ENCODE measurements at places on chromosomes 16 and 17.

DNA sequence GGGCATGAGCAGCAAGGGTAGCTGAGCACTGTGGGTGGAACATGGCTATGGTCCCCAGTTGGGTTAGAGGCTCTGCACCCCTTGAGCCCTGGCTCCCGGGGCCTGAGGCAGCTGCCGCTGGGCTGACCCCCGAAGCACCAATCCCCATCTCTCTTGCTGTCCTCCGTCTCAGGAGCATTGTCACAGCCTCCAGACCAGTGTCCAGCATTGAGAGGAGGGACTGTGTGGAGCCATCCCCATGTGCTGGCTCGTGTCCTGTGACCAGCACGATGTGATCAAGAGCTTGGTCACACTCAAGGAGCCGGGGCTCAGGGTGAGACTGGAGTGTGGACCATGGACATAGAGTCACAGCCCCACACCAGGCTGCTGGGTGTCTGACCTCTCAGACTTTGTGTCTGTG, 2.9 kb downstream of the SMTNL2 start:
- no peak for DNase-seq

DNA sequence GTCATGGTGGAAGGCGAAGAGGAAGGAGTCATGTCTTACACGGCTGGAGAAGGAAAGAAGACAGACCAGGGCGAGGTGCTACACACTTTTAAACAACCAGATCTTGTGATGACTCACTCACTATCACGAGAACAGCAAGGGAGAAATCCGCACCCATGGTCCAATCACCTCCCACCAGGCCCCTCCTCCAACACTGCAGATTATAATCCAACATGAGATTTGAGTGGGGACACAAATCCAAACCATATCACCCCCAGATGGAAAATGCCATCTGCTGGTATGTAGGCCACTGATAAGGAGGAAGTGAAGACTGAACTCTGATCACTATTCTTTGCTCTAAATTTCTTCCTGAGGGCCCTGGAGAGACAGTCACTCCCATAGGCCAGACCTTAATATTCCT, 7.5 kb upstream of the ITGAX start:
- DNase-seq, result no peak

- DNase-seq, result no peak
Measured at GRCh38 chr16:4315186-4316107, at the start of gene GLIS2. Gene GLIS2 (plus strand): TSS chr16:4316067. CDS start chr16:4332281, 16,214 bp downstream.

- no peak for DNase-seq
Measured at GRCh38 chr17:43803758-43804157, 23.5 kb downstream of the CFAP97D1 start.

GRCh38 chr16:67547423-67548264, 14.7 kb upstream of the CTCF start:
- DNase-seq, result no peak

DNA sequence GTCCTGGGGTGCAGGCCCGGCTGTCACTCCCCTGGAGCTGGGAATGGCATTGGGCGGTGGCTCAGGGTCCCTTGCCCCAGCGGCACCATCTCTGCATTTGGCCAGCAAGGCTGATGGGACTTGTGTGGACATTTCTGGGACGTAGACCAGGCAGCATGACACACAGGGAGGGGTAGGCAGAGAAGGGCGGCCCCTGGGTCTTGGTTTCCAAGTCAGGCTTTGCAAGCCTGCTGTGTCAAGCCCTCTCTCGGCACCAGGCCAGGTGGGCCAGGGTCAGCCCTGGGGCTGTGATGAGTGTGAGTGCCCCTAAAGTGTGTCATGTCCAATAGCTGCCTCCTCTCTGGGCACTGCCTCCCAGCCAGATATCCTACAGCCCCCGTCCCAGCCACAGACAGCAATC, 335.2 kb downstream of the SEC14L1 start:
- no peak for DNase-seq

DNA sequence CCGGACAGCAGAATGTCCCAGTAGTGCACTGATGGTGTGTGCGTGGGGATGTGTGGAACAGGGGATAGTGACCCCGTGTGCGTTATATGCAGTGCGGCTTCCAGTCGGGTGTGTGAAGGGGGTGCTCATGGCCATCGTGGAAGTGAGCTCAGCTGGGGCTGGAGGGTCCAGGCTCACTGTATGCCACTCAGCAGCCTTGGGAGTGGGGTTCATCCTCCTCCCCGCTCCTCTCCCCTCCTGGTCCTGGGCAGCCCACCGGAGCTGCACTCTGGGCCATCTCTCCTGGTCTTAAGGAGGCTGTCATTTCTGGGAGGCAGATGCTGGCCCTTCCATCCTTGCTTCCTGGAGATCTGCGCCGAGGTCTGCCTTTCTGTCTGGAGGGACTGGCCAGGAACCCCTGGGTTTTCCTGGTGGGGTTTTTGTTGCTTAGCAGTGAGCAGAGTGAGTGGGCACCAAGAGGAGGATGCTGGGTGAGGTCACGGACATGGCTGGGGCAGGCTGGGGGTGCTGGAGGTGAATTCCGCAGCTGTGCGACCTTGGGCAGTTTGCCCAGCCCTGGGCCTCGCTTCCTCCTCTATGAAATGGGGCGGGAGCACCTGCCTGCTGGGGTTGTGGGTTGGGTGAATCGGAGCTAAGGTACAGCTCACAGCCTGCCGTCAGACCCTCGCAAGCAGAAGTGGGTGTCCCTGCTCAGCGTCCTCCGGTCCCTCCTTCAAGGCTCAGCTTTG, 164.1 kb downstream of the SEC14L1 start:
- no peak for DNase-seq

- DNase-seq, result no peak
Measured at GRCh38 chr16:71296584-71297340, 7.6 kb upstream of the CMTR2 start.

DNA sequence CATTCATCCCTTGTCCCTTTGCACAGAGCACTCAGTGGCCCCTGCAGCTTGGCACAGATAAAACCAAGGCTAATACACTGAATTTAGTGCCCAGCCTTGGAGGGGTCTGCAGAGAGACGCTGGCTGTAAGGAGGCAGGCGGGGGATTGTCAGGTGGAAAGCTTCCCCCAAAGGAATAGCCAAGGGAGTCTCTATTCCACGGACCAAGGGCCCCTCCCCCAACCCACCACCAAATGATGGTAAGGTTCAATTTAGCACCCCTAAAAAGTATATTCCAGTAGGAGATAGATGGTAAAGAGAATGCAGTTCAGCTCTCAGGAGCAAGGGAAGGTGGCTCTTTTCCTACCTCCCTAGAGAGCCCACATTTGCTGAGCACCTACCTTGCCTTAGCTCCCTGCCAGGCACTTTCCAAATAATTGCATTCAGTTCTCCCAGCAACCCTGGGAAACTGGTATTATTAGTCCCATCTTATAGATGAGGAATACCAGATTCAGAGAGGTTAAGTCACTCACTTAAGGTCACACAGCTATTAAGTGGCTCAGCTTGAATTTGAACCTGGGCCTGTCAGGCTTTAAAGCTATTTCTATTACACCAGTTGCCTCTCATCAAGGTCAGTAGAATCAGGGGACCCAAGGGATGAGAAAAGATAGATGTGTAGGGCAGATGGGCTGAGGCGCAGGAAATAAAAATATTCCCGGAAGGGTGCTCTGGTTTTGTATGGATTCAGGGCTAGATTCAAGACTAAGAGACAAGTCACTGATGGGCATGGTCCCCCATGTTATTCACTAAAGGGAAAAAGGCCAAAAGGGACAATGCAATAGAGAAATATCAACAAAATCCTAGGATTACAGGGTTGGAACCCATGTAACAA, 20.0 kb upstream of the ZFHX3 start:
- DNase-seq, result no peak

DNA sequence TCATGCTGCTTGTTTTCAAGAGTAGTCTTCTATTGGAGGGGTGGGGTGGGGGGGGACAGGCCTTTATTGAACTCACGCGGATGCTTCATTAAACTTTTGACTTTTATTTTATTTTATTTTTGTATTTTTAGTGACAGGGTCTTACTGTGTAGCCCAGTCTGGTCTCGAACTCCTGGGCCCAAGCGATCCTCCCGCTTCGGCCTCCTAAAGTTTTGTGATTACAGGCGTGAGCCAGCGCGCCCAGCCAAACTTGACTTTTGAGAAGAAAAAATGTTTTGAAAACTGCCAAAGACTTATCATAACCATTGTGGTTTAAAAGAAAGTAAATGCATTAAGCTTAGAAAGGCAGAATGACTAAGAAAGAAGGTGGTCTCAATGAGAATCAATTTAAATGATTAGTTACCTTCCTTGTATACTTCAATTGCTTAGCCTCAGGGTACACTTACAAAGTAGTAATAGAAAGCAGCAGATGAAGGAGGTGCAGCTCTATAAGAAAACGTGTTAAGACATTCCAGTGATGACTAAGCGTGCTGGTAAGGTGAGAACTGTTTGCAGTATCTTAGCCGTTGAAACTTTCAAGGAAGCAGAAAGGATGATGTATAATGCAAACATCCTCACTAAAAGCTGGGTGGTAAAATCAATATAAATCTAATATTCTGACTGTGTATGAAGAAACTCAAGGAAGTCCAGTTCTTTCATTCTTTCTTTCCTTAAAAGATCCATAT, 1.2 kb downstream of the AP2B1 start:
- DNase-seq, result no peak

DNA sequence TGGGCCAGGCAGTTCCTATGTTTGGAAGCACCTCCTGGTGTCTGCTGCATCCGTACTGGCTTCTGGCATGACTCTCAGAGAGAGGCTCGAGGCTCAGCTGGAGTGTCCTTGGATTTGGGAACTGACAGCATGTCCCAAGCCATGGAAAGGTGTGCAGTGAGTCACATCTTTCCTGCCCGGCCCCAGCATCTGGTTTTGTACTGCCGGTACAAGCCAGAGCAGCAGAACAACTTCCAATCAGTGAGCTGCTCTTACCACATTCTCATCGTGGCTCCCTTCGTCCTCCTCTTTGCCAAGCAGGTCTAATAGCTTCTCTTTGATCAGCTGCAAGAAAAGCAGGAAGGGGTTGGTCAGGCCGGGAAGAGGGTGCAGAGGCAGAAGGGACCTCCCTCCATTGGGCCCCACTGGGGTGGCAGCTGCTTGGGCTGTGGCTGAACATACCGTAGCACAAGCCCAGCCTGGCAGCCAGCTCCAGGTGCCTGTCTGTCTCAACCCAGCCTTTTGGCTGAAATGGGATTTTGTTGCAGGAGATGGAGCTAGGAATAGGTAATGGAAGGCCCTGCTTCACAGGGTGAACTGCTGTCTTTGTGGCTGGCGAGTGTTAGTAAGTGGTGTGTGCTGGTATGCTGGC, 24.2 kb downstream of the SPACA3 start:
- no peak for DNase-seq

- no peak for DNase-seq
Measured at GRCh38 chr17:44133918-44134476, 7.7 kb upstream of the HROB start.

DNA sequence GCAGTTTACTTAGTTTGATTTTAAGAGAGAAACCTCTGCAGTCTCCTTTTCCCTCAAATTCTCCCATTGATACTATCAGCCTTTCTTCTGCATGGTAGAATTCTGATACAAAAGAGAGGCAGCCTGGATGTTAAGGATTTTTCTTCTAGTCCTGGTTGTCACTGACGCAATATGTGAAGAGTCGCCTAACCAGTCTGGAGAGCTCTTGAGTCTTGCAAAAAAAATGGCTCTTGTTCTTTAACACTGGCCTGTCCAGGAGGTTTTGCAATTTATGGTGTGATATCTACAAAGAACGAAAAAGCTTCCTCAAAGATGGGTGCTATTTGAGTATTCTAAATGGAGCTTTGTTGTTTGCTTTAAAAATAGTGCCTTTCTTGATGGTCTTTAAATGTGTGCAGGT, 28.9 kb downstream of the COX10 start:
- DNase-seq, result no peak

- DNase-seq, result no peak
Measured at GRCh38 chr17:30433514-30433913, 43.7 kb upstream of the GOSR1 start.

DNA sequence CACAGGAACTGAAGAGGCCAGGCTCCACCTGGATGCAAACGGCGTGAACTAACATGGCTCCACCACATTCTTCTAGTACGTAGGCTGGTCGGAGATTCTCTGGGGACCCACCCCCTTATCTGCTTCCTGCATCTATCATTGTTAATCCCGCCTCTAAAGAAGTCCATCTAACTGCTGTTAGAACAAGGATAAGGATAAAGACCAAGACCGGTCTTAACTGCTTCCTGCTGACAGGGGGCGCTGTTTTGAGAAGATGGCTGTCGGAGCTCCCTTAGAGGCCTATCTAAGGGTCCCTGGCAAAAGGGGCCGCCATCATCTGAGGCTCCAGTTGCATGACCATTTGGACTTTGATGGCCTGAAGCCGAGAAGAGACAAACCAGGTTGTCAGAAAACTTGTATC, 25.8 kb upstream of the TNFSF12 start:
- DNase-seq, result no peak

DNA sequence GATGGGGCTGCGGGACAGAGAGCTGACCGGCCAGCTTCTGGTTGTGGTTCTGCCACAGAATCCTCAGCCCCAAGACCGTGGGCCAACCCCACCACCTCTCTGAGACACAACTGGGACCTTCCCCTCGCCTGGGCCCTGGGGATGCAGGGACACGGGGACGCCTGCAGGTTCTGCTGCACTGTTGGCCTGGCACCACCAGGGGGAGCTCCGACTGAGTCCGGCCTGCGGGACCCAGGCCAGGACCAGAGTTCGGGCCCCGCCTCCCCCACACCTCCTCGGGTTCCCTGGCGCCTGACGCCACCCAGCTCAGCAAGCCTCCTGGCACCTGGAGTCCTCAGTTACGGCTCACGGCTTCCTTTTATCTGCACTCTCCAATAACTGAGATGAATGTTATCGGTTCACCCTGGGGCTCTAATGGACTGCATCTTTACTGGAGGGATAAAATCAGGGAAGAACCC, 27.3 kb downstream of the TBC1D16 start:
- peak; percentile 70 for DNase-seq

Measured in omental fat pad (tissue), 4 donors.